Hepatocyte (in vitro differentiated cells): ENCODE measurements at places on chromosomes 3 and 15.

DNA sequence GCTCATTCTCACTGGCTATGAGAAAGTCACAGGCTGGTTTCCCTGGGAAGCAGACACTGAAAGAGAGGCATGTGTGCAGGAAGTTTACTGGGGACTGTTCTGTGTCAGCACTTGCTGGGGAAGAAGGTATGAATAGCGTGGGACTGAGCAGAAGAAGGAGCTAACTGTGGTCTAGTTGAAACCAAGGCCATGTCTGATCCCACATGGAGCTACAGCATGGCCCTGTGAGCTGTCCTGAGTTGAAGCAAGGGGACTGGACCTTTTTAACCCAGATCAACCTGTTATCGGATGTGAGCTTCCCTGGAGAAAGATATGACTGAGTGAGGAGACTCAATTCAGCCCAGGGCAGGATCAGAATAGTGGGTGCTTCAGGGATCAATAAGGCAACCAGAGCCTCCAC, 53.7 kb downstream of the DCLK3 start:
- DNase-seq, result no peak

DNA sequence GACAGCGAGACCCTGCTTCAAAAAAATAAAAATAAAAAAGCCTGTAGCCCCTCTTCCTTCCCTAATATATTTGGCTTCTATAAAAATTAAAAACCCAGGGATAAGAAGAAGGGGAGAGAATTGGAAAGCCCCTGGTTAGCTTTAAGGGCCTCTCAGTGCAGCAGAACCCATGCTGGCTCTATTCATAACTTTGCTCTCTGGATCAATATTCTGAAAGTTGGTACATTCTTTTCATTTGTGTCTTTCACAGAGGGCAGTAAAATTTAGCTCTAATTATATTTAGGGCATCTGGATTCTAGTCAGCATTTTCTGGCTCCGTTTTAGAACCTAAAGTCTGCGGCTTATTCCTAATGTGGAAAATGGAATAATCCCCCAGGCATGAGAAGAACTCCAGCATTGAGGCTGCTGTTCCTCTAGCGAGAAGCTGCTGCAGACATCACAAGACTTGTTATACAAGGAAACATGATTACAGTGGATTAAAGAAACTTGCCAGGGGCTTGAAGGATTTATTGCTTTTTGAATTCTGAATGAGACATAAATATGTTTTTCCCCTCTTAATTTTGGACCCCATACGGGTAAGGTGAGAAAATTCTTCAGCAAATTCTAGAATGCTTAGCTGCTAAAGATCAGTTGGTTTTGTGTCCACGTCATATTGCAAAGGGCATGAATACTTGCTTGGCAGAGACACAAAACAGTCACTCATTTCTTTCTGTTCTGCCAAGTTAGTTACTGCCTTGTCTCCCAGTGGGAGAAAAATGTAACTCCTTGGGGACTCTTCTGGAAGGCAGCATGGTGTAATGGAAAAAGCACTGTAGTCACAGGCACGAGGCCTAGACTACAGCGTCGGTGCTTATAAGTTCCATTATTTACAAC, 177.7 kb downstream of the VGLL4 start:
- DNase-seq, result peak; percentile 70

DNA sequence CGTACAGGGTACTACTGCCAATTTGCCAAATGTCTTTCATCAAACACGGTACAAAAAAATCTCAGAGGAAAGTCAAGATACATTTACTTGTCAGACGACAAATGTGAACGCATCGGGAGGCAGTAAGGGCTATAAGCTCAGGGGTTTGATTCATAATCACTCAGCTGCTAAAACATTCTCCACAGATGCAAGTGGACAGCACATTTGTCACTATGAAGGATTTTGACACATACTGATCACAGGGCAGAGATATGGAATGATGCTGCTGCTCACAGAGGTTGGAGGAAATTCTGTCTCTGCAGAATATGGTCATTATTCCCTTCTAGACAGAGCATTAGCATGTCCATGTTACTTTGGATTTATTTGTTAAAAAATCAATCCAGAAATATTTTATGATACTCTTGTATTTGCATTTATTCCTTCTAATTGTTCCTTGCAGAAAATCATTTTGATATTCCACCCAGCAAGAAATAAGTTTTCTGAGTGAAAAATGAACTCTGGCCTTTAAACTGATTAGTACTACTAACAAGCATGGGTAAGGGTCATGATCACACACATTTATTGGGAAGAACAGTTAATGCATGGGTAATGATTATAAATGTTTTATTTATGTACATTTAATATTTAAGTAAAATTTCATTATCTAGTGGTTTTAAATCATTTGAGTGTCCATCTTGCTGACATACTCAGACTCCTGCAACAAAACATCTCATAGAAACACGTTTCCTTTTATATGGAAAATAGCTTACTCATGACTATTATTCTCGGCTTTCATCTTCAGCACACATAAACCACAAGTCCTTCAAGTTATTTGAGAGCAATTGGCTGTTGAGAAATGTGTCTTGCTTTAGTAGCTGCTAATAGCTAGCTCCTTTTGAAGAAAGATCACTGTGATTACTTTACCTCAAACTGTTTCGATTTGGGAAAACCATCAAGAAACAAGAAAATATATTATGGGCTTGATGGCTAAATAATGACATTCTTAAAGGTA, 559.3 kb downstream of the MECOM start:
- no peak for DNase-seq

- no peak for DNase-seq
These were observed 145.6 kb upstream of the THBS1 start for GRCh38 chr15:39435244-39435643.

DNA sequence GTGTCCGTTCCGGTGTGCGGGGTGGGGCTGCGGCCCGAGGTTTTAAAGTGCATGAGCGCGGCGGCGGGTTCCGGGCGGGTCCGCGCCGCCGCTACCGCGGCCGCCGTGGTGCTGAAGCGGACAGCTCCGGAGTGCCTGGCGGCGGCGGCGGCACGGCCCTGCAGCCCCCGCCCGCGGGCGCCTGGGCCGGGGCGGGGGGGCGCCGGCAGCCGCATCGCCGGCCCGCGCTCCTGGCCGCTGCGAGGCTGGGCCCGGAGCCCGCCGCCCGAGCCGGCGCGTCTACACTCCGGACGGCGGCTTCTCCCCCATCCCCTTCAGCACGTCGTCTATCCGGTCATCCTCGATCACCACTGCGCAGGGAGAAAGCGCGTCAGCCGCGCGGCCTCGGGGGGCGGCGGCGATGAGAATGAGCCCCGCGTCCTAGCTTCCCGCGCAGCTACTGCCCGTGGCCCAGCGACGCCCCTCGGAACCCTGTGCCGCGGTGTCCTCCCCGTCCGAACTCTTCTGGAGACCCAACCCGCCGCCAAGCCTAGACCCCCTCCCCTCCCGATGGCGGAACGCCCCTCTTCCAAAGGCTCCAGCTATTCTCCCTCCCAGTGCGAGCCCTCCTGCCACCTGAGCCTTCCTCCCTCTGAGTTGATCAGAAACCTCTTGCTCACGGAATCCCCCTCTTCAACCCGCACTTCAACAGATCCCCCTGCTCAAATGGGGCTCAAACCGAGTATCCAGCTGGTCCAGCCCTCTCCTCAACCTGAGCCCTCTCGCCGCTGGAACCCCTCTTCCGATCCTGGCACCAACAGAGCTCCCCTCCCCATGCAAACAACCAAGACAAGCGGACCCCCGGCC, 1.3 kb downstream of the CAMK2N2 start:
- DNase-seq, result peak; percentile 80

DNA sequence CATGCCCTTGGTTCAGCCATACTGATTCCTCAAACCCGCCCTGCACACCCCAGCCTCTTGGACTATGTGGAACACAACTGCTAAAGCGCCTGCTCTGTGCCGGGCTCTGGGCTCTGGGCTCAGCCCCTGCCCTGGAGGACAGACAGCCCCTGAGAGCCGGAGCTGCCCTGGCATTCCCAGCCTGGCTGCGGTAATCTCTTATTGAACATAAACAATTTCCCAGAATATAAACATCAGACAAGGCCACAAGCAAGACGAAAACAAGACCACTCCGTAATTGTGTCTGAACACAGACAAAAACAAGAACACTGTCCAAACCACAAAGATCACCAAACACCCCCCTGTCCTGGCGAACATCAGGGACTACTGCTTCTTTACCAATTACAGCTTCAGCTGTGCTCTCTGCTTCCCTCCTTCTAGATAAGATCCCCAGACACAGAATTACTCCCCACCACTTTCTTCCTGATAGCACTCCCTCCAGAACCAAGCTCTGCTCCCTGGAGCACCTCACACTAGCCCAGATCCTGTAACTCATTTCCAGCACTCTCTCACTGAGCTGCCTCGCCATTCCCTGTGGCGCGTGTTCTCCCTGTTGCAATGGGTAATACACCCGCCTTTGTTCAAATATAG, 57.1 kb upstream of the TLE3 start:
- no peak for DNase-seq

DNA sequence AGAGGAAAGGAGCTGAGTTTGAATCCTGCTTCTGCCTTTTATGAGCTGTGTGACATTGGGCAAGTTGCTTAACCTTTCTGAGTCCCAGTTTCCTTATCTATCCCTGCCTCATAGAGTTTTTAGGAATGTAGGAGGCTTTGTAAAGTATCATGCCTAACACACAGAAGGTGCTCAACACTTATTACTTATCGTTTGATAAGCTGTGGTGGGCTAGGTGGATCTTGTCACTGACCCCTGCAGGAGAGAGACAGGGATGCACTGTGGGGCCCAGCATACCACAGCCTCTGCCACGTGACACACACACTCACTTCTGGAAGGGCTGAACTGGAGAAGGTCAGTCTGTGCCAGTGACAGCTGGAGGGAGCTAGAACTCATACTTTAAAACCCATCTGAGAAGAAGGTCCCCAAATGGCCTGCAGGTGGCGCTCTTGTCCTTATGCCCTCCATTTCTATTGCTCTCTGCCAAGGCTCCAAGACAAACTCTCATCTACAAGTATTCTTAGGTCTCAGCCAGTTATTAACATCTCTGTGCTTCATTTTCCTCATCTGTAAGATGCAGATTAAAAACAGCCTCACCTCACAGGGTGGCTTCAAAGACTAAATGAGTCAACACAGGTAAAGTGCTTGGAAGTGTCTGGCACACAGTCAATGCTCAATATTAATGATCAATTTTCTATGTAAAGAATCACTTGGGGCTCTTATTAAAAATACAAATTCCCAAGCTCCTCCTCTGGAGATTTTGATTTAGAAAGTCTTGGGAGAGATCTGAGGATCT, 57.5 kb upstream of the HACD2 start:
- peak; percentile 87 for DNase-seq

GRCh38 chr3:179526989-179527391, 35.7 kb upstream of the ACTL6A start:
- peak; percentile 72 for DNase-seq
